ENCODE measurements at places on chromosomes 6 and 20.

- DNase-seq, result no peak
Observed at GRCh38 chr6:90584636-90585255, 2.1 kb downstream of the MAP3K7 start.

DNA sequence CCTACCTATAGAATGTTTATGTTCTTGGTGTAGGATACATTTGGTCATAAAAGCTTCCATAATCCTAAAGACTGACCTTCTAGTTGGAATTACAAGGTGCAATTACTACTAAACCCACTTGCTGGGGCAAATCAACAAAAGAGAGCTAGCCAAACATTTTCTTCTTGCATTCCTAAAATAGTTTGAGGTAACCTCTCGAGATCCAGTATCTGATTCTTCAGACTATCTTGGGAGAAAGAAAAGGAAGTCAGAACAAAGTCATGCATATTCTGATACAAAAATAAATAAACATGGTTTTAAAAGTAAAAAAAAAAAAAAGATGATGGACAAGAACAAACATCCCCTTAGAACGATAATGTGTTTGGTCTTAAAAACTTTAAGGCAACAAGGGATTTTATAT, 294.2 kb upstream of the RSPO3 start:
- DNase-seq, result no peak

- DNase-seq, result no peak
Observed at GRCh38 chr6:43766500-43766853, 3.5 kb upstream of the VEGFA start.

DNA sequence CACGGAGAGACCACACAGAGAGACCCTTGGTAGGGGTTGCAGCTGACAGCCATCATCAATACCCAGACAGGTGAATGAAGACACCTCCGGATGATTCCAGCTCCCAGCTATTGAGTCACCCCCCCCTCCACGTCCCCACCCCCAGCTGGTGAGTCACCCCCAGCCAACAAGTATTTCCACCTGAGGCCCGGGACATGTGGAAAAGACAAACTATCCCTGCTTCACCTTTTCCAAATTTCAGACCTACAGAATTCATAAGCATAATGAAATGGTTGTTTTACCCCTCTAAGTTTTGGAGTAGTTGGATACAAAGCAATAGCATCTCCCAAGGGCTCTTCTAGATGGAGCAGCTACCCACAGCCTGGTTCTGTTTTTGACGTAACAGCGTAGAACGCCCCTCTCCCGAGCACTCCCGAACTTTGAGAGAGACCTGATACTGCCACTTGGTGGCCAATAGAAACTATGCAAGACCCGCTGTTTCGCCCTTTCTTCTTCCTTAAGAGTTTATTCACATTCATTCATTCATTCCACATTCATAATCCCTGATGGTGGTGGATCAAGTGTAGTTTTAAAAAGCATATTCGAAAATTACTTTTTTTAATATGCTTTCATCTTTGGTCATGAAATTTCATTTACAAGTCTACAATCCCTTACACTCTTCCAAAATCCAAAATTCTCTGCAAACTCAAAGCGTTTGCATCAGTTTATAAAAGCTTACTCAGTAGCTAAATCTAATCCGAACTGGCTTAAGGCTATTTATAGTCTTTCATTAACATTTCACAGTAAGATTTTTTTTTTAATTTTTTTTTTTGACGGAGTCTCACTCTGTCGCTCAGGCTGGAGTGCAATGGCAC, 15.1 kb upstream of the PPP1R16B start:
- DNase-seq, result peak; percentile 44

DNA sequence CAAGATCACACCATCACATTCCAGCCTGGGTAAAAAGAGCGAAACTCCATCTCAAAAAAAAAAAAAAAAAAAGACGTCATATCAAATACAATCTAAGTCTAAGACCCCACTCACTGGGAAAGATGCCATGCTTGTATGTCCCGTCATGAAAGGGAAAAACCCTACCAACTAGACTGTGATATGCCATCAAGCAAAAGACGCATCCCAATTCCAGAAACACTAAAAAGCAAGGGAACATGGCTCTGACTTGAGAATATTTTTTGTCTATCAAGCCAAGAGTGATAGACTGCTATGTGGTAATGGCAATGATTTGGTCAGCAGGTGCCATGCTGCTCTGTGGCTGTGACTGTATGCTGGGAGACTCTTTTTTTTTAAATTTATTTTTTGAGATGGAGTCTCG, 23.0 kb downstream of the LAMA5 start:
- DNase-seq, result no peak

GRCh38 chr6:167306401-167306998, 15.4 kb downstream of the UNC93A start:
- DNase-seq, result no peak

GRCh38 chr6:24490948-24491347, 1.6 kb upstream of the GPLD1 start:
- no peak for DNase-seq

DNA sequence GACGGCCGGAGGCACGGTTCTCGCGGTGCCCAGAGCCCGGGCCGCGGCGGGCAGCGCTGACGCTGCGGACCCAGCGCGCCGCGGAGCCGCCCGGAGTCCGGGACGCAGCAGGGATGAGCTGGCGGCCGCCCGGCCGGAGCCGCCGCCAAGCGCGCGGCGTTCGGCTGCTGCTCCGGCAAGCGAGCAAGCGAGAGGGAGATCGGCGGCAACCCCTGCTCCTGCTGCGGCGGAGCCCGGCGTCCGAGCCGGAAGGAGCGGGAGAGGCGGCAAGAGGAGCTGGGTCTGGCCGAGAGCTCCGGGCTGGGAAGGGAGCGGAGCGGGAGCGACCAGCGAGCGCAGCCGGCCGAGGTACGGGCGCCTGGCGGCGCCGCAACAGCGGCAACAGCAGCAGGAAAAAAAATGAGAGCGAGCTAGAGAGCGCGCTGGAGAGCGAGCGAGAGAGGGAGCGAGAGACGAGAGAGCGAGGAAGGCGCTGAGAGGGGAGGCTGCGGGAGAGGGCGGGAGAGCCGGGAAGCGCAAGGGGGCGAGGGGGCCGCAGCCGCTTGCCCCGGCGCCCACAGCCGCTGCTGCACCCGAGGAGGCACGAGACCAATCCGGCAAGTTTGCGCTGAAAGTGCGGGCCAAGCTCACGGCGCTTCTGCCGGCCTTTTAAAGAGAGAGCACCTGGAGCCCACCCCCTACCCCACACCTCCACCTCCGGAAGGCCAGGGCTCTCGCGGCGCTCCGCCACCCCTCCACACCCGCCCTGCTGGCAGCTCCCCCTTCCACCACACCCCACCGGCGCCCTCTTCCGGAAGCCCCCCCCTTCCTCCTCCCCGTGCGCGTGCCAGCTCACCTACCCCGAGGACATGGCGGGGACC, 496 bp downstream of the GRM4 start:
- DNase-seq, result peak; percentile 20

- no peak for DNase-seq
Observed at GRCh38 chr6:52994031-52994838, 849 bp downstream of the GSTA4 start.

- no peak for DNase-seq
Observed at GRCh38 chr6:158110986-158111385, 57.1 kb downstream of the SERAC1 start.

DNA sequence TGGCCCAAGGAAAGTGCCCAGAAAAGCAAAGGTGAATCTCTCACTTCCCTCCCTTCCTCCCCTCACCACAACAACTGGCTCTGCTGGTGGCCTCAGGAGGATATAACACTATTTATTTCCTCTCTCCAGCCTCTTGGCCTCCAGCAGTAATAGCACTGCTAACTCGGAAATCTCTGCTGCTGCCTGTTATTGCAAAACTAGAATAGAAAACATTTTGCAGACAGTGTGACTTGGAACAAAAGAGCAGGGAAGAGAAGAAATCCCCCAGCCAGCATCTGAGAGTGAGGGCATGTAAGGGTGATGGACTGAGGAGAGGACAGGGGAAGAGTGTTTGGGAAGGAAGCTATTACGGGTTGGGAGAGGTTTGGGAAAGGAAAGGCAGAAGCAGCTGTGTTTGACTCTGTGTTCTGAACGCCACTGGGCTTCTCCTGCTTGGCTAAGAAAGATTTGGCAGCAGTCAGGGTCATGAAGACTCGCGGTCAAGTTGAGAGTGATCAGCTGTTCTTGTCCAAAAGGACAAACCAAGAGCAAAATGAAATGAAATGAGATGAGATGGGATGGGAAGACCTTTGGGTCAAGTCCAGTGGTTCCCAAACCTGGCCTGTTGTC, 81.0 kb upstream of the SNX9 start:
- no peak for DNase-seq

DNA sequence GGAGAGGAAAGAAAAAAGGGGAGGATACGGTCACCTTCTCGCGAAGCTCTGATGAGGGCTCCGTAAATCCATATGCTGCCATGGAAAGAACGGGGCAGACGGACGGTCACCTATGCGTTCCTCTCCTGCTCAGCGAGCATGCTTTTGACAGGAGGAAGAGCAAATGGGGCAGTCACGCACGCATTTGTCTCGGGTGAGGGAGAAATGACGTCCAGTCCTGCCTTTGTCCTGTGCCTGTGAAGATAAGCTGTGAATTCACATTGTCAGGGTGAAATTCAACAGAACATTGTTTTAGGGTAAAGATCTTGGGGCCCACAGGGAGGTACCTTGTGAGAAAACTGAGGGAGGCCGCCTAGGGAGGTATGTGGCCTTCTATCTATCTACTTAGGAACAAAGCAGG, 83.8 kb downstream of the IRF4 start:
- DNase-seq, result no peak

- DNase-seq, result no peak
Observed at GRCh38 chr20:24455081-24455480, 14.3 kb upstream of the SYNDIG1 start.

DNA sequence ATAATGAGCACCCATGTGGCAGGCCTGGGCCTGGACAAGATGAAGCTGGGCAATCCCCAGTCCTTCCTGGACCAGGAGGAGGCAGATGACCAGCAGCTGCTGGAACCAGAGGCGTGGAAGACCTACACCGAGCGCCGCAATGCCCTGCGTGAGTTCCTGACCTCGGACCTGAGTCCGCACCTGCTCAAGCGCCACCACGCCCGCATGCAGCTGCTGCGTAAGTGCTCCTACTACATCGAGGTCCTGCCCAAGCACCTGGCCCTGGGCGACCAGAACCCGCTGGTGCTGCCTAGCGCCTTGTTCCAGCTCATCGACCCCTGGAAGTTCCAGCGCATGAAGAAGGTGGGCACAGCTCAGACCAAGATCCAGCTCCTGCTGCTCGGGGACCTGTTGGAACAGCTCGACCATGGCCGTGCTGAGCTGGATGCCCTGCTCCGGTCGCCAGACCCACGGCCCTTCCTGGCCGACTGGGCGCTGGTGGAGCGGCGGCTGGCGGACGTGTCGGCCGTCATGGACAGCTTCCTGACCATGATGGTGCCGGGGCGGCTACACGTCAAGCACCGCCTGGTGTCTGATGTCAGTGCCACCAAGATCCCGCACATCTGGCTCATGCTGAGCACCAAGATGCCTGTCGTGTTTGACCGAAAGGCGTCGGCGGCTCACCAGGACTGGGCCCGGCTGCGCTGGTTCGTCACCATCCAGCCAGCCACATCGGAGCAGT, 1.9 kb downstream of the FNDC11 start:
- no peak for DNase-seq

DNA sequence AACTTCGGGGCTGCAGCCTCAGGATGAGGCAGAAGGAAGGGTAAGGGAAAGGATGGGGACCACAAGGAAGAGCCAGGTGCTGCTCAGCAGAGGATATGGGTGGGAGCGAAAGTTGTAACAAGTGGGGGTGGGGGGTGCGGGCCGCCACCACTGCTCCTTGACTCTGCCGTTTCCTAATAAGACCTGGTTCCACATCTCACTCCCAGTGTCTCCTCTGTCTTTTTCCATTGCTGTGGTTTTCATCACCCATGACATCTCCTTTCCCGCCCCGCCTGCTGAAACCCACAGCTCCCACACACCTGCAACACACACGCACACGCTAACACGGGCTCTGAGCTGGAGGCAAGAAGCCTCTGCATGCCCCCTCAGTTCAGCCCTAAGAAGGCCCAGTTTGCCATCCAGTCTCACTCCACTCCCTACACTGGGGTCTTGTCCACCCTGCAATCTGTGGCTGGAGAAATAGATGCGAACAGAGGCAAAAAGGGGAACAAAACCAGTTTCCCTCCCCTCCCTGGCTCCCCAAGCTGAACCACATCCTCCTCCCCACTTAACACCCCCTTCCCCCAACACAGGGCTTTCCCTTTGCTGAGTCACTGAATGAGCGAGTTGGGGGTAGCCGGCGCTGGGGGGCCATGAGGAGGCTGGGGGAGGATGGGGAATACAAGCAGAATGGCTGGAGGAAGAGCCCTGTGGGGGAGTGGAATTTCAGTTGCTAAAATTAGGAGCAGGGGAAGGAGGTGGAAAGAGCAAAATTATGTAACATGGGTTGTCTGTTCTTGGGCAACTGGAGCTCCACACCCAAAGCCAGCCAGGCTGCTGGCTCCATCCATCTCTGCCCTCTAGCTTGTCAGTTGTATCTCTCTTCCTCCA, 11.5 kb downstream of the NFKBIL1 start:
- DNase-seq, result no peak

GRCh38 chr20:60808003-60808672, 443.9 kb upstream of the CDH4 start:
- no peak for DNase-seq

GRCh38 chr6:147651249-147652063, 143.0 kb downstream of the SAMD5 start:
- DNase-seq, result no peak

DNA sequence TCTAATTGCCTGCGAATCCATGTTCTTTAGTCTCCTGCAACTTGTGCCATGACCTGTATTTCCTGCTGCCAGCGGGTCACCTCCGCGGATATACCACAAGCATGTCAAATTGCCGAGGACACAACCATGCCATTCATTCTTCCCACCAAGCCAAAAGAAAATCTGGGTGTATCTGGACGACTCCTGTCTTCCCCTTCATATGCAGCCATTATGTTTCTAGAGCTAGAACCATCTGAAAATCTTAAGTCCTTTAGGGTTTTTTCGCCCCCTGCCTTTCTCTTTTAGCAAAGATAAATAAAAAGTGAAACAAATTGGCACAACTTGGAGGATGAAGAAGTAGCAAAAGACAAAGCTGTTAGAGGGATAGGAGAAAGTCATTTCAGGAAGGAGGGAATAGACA, 242.6 kb downstream of the ARID1B start:
- DNase-seq, result peak; percentile 23

GRCh38 chr6:163192591-163192990, 221.9 kb upstream of the QKI start:
- DNase-seq, result no peak

DNA sequence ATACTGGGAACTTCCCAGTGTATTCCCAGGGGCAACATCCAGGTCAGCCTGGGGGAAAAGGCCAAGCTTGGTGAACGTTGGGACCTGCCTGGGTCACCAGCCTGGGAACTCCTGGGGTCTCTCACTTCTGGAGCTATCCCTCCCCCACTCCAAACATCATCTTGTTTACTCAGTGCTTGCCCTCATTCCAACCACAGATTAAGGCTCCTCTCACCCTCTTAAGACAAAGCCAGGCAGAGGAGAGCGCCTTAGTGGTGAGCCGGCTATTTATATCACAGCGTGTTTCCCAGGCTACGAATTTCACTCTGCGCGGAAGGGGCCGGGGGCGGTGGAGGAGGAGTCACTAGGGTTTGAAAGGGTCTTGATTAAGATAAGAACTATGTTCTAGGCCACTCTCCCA, 12.1 kb downstream of the PRPH2 start:
- no peak for DNase-seq

All from naive thymus-derived CD8-positive, alpha-beta T cell (primary cell).